Left colon (tissue), 2 donors: ENCODE measurements at places on chromosomes 3 and 15. TPM values are rescaled to one million over a fixed set of nuclear protein-coding genes. Genes with fewer than 3 reads are reported as not detected.

- DNase-seq: no peak
Observed at GRCh38 chr3:129632977-129633376, 26.5 kb upstream of the PLXND1 start.

GRCh38 chr3:187983484-187984124 lies 170.4 kb upstream of the LPP start:
- no peak for DNase-seq

- no peak for DNase-seq
Observed at GRCh38 chr3:116083683-116084082, 361.6 kb downstream of the LSAMP start.

- DNase-seq: no peak
Observed at GRCh38 chr15:93283854-93284253, 194.8 kb upstream of the RGMA start.

DNA sequence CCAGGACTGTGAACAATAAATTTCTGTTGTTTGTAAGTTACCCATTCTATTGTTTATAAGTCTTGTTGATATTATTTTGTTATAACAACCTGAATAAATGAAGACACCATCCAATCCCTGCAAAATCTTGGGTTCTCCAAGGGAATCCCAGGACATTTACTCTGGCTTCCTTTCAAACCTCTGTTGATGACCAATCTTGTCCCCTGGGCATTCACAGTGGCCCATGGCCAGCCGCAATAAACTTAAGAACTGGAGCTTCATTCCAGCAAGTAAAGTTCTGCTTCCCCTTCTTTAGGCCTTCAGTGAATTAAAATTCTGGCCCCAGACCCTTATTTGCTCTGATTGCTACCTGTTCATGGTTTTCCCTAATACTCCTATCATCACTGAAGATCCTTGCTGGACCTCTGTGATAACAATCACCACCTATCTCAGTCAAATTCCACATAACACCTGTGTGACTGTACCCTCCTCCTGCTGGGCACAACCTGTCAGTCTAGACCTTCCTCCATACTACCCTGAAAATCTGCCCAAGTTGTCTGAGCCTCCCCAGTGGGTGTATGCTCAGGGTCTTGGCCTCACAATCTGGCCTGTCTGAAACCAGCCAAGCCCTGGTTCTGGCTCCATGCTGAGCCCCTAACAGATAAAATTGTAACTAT lies 153.1 kb downstream of the SEMA6D start:
- no peak for DNase-seq

DNA sequence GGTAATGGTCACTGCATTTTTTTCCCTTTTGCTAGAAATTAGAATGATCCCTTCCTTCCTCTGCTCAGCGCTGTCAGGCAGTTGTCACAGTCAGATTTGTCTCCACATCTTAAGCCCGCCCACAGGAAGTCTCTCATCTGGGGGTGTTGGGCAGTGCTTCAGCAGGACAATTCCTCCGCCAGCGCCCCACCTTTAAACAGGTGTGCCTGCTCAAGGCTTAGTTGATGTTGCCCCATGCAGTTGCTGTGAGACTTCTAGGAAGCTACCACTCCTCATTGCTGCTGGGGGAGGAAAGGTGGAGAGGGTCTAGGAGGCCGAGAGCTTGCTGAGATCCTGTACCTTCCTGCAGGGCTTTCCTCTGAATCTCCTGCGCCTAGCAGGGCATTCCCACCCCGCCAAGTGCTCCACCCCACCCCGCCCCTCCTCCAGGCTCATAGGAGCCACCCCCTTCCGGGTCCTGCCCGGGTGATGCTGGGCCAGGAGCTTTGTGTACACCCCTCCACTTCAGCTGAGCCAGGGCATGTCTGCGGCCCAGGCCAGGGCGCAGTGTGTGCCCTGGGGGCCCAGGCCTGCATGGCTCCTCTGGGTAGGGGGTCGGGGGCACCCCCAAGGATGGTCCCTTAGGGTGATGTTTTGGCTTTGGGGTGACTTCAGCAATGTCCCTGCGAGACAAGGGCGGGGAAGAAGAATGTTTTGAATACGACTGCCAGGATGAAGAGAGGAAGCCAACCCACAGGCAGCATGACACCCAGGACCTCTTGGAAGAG lies 68.7 kb downstream of the TRAK1 start:
- peak; percentile 88 for DNase-seq

DNA sequence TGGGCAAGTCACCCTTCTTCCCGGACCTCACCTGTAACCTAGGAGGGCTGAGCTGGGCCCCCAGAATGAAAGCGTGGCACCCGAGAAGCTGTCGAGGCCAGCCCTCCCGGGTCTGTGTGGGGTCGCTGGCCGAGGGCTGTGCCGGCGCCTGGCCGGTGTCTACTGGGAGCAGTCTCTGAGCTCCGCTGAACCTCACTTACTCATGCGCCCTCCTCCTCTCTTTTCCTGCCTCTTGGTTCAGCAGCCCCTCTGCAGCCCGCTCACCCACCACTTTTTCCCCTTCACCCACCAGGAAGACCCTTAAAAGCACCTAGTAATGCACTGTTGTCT lies 419 bp downstream of the HYKK start:
- no peak for DNase-seq

- no peak for DNase-seq
Observed at GRCh38 chr15:31049682-31050615, 51.6 kb downstream of the TRPM1 start.

Gene PLCH1
- total RNA-seq: 8.5 TPM
